ENCODE measurements at places on chromosomes 7 and 10.

DNA sequence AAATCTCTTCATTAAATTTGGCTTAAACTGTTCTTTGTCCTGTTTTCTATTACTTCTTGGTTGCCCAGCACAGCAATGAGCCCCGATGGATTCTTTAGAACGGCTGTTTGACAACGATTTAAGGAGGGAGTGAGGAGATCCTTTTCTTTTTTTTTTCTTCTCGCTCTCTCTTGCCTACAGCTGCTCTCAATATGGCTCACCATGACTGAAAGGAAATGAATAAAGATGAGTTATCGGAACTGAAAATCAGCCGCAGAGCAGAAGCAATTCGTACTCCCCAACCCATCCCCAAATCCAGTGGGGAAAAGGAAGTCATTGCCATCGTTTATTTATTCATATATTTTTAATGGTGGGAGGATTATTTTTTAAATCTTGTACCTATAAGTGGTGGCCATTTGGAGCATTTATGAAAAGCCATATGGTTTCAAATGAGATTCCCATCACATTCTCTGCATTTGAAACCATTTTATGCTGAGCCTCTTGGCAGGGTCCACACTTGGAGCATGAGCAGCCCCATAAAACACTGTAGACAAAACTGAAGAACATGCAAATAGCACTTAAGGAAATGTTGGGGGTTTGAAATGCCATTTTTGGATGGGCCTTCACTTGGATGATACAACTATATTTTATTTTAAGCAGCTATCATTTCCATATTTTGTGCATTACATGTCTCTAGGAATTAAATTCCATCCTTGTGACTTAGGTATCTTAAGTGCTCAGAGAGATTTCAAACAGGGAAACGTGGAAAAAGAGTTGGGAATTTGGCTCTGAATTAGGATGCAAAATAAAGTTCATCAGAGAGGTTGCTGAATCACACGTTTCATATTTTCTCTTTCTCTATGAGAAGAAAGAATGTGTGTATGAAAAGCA, 107.7 kb upstream of the FZD1 start:
- DNase-seq = no peak

DNA sequence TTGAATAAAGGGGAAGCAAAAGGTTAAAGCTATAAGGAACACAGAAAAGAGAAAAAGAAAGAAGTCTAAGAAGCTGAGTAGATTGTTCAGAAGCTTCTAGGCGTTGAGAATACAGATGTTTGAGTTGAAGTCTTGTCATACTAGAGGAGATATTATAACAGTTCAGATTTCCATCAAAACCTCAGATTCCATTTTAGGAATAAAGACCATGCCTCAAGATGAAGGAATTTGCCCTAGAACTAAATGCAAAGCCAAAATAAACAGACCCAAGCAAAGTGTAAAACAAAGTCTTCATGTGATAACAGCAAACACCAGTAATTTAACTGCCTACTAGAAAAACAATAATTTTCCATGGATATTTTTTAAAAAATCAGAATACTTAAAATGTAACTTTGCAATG, 476.5 kb upstream of the POT1 start:
- no peak for DNase-seq

DNA sequence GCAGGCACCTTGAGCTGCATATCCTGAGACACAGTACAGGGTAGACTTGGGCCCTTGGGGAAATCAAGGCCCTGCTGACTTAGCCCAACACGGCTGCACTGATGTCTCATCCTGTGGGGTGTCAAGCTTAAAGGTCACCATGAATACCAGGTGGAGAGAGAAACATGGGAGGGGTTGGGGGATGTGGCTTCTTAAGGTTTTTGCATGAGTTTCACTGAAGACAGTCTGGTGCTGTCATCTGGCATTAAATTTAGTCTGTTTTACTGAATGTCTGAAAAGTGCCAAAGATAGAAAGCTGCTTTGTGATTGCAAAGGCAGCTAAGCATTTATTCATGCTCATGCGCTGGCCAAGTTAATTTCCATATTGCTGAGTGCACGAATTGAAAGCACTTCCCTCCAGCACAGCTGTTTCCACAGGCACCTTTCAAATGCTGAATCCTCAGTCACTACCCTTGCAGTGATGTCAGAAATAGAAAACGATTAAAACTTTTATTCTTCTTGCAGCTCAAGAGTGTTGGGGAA, 102.1 kb downstream of the OSBPL3 start:
- DNase-seq = no peak

DNA sequence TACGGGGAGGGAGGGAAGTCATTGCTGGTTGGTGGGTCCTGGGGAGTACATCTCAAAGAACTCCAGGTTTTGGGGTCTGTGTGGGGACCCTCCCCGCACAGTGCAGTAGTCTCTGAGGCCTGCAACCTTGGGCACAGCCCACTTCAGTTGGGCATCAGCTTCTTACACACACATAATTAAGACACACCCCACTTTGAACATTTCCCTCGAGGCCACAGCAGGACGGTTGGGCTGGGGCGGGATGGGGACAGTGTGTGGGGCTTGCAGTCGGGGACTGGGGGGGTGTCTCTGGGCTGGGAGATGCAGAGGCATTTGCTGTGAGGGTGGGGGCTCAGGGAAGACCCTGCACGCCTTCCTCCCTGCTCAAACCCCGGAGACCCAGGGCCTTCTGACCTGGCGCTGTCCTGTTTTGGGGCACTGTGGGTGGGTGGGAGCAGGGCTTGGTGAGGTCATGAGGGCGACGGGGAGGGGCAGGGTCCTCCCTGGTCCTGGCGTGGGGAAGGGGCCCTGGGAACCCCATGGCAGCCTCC, 1.3 kb downstream of the LFNG start:
- no peak for DNase-seq

DNA sequence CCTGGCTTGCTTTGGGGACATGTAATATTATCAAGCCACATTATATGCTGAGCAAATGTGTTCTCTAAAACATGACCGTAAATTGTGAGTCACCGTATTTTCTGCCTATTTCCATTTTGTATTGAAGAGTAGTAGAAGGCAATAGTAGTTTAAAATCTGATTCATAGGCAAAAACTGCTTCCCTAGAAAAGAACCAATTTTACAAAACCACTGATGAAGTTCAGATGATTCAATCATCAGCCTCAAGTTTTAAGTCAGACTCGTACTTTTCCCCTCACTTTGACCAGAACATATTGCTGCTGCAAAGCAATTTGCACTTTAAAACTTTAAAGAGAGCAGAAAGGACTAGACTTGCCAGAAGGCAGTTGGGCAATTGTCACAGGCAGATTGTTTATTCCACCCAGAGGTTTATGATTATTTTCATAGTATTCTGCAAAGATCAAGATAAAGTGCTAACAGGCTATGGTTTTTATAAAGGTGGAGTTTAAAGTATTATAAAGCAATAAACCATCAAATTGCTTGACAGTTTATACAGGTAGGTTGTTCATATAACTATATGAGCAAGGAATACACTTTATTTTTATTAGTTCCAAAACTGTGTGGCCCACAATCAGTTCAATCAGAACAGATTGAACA, 168.2 kb downstream of the ETV1 start:
- no peak for DNase-seq

GRCh38 chr10:8033812-8034465, 20.5 kb upstream of the GATA3 start:
- DNase-seq = no peak

DNA sequence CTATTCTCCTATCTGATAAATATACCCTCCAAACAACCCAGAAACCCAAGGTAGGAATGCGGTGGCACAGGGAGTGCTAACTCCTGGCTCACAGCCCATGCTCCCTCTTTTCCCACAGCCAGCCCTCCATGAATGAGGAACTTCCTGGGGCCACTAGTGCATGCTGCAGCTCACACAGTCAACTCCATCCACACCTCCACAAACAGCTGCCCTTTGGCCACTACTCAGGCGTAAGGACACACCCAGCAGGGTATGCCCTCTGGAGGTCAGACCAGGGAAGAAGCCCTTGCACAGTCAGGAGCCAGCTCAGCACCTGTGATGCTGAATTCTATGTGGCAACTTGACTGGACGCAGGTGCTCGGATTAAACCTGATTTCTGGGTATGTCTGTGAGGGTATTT, 85.2 kb upstream of the PIK3CG start:
- DNase-seq = no peak

DNA sequence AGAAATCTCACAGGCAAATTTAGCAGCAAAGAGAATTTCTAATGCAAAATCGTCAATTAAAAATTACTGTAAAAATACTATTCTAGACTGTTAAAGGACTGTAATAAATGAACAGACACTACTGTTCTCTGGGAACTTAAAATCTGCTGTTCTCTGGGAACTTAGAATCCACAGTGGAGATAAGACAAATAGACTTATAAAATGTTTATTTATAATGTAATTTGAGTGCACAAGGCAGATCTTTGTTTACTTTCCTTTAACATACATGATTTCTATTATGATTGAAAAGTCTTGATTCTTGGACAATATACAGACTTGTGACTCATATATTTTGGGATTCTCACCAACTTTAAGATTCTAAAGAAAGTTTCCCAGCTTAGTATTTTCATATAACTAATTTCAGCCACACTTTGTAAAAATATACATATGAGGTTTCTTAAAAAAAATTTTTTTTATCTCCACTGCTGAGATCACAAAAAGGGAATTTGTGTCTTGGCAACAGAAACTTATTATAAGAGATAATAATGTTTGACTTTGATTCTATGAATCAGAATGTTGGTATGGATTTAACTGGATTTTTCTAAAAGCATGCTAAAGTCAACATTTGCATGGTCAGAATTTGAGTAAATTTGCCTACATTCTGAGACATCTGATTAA, 166.3 kb upstream of the RHOBTB1 start:
- DNase-seq = no peak

DNA sequence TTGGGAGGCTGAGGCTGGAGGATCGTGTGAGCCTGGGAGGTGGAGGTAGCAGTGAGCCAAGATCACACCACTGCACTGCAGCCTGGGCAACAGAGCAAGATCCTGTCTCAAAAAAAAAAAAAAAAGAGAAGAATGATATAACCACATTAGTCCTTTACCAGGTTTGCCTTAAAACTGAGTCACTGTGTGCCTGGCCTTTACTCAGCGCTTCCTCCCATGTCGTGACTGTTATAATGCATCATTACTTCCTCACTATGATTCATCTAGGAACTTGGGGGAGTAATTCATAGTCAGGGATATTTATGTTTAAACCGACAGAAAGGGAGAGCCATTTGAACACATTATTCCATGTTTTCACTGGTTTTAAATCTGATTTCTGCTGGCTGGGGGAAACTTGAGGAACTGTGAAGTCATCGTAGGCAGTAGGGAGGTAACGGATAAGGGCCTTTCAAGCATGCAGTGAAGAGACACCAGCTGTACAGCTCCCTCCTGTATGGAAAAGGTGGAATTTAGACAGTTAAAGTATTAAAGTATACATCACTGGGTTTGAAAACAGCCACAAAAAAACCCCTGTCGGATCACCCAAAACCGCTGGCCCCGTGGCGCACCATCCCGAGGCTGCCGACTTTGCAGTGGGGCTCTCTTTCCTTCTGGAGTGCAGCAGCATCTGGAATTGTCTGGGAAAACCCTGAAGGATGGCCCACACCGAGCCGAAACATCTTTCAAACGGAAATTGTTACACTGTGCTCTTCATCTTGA, 119.8 kb downstream of the NKX6-2 start:
- no peak for DNase-seq

DNA sequence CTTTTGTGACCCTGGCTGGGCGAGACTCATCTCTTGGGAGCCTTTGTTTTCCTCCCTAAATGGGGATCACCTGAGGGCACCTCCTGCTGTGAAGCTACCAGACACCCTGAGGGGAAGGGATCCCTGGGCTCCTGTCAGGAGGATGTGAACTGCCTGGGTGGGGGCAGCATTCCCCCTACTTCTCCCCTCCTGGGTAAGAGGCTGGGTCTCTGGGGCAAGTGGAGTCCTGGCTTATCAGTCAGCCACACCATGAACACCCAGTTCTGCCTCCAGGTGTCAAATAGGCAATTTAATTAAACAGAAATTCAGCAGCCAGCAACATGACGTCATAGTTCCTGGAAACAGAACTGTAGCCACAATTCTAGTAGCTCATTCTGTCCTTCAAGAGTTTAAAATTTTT, 97.7 kb upstream of the RET start:
- peak; percentile 49 for DNase-seq

GRCh38 chr10:103582331-103583123, 89.0 kb downstream of the NEURL1 start:
- no peak for DNase-seq

GRCh38 chr7:139651308-139651707, 126.5 kb downstream of the HIPK2 start:
- DNase-seq = peak; percentile 68

DNA sequence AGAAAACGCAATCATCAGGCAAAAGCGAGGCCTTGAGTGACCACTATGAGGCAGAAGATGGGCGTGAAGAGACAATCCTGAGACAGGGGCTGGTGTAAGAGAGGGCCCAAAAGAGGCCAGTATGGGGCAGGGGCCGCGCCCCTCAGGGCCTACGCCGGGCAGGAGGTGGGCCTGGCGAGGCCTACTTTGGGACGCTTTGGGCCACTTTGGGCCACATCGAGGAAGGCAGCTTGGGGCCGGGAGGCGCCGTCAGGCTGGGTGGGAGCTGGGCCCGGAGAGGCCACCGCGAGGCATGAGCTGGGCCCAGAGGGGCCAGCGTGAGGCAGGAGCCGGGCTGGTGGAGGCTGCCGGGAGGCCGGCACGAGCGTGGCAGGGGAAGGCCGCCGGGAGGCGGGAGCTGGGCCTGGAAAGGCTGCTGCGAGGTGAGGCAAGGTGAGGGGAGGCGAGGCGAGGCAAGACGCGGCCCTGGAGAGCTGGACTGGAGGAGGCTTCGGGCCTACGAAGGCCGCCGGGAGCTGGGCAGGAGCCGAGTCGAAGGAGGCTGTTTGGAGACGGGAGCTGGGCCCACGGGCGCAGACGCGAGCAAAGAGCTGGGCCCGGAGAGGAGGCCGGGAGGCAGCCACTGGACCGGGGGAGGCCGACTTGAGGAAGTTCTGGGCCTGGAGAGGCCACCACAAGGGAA, 171.3 kb downstream of the TPST1 start:
- DNase-seq = no peak

DNA sequence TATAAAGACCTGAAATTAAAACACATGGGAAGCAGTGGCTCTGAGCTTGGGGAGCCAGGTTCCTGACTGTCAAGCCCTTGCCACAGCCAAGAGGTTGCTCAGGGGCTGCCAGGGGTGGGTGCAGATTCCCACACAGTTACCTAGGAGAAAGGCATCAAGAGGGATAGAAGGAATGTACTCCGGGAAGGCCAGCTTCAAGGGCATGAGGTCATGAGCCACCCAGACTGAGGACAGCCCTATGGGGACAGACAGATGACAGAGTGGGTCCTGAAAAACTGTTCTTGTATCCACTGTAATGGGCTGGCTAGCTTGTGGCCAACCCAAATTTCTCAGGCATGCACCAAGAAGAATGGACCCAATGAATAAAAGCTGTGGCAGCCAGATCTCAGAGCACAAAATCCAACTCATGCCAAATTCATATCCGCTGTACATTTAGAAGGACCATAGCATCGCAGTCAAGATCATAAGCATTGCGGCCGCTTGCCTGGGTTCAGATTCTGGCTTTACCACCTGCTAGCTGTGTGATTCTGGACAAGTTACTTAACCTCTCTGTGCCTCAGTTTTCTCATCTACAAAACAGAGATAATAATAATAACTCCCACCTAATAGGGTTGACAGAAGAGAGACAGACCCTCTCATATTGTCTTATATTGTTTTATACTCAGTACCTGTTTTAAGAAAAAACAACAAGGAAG, 44.9 kb upstream of the KCNMA1 start:
- DNase-seq = no peak

All from NCI-H1417 (cell line).